Right hindlimb (tissue), 1 donor: ENCODE measurements at places on chromosomes 16 and 17.

- DNase-seq = no peak
Observed at GRCh38 chr17:4872786-4873185, 26.6 kb upstream of the C17orf107 start.

DNA sequence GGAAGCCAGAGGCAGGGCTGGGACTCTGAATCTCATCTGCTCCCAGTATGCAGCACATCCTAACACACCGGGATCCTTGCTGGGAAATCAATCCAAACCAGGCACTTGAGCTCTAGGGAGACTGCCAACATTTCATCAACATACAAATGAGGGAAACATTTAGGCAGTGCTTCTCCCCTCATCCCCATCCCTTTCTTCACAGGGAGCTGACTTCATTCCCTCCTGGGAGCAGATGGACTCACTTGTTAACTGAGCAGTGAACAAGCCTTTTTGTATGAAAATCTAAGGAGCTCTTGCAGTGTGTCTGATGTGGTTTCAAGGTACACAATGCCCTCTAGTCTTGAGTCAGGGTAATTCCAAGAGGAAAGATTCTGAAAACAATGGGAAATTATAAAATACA, 96.3 kb downstream of the TMEM114 start:
- DNase-seq = no peak

DNA sequence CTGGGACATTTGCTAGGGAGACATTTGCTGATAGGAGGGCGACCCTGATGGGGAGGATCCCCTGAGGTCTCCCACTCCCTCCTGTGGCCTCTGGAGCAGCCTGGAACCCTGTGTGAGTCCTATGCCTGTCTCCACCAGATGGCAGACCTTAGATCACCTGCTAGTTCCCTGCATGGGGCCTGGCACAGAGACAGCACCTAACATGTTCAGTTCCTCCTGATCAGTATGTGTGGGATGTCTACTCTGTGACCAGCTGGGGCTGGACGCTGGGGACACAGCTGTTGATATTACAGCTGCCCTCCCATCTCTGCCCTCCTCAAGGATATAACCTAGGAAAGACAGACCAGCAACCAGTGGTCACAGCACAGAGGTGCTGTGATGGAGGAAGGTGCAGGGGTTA, 1.1 kb upstream of the ADCY7 start:
- no peak for DNase-seq

- no peak for DNase-seq
Observed at GRCh38 chr16:86355951-86356350, 154.4 kb upstream of the FOXF1 start.

DNA sequence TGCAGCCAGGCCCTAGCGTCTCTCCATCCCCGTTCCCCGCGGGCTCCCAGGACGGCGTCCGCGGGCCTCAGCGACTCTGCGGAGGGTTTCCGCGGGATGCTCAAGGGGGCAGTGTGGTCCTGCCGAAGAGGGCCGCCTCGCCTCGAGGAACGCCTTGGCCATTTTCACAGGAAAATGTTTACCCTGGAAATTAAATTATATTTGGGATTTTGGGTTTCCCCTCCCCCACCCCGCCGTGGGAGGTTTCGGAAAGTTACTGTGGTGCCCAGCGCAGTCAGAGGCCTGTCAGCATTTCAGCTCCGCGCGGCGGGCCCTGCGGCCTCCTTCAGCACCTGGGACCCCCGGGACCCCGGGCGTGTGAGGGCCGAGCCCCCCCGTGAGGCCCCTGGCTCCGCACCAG, 94.5 kb downstream of the PCTP start:
- DNase-seq = peak; percentile 80

DNA sequence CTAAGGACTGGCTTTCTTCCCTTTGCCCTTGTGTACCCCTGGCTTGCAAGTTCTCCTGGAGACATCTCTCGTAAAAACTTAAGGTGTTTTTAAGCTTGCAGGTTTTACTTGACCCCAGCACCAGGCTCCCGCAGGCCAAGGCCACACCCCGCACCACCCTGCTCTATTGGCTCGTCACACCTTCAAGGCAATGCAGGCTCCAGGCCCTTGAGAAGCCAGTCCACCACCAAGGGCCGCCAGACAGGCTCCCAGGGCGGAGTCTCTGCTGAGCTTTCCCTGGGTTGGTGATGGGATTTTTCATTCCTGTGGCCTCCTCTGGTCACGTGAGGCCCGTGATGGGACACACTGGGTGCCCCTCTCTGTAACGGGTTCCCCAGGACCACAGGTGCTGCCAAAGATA, 9.9 kb downstream of the CSNK1D start:
- no peak for DNase-seq

GRCh38 chr16:61569028-61569427, 467.2 kb downstream of the CDH8 start:
- no peak for DNase-seq

DNA sequence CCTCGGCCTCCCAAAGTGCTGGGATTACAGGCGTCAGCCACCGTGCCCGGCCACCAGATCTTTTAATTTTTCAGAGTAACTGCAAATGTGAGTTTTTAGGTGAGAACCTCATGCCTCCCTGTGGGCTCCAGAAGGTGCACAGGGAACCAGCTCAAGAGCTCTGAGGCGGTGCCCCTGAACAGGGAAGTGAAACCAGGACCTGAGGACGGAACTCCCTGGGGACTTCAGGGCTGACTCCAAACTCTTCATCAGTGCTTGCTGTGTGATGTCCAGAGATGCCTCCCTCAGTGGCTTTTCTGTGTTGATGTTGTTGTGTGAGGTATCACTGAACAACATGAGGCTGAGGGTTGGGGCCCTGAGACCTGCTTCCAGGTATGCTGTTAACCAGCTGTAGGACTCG, 23.8 kb downstream of the SLC12A3 start:
- no peak for DNase-seq

DNA sequence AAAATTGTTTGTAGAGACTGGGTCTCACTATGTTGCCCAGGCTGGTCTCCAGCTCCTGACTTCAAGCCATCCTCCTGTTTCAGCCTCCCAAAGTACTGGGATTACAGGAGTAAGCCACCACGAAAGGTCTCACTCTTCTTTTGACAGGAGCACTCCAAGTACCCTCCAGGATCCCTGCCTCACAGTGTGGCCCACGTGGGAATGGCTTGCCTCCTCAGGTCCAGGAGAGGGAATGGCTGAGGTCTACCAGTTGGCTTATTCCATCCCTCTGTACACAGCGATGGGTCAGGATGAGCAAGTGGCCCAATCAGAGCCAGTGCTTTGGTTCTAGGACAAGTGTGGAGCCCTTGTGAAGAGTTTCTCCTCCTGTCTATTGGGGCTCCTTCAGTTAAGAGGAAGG, 73.7 kb upstream of the ZNF423 start:
- DNase-seq = no peak

DNA sequence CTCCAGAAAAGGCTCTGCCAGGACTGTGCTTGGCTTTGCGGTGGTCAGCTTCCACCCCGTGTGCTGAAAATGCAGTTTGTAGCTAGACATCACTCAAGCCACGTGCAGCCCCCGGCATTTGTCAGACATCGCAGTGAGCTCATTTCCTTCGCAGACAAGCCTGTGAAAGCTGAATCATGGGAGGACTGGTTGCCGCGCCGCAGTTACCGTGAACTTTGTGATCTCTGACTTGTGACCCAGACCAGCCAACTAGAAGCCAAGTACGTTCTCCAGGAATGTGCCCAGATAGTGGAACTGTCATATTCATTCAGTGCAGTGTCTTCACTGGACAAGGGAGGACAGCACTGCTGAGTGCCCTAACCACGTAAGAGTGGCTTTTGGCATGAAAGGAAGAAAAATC, 58.1 kb downstream of the NDE1 start:
- no peak for DNase-seq

GRCh38 chr16:62194828-62195227, 158.6 kb upstream of the CDH8 start:
- DNase-seq = no peak

GRCh38 chr16:75022567-75022966, 23.7 kb downstream of the ZNRF1 start:
- DNase-seq = no peak

GRCh38 chr17:72338847-72339790, 218.3 kb downstream of the SOX9 start:
- DNase-seq = peak; percentile 48

DNA sequence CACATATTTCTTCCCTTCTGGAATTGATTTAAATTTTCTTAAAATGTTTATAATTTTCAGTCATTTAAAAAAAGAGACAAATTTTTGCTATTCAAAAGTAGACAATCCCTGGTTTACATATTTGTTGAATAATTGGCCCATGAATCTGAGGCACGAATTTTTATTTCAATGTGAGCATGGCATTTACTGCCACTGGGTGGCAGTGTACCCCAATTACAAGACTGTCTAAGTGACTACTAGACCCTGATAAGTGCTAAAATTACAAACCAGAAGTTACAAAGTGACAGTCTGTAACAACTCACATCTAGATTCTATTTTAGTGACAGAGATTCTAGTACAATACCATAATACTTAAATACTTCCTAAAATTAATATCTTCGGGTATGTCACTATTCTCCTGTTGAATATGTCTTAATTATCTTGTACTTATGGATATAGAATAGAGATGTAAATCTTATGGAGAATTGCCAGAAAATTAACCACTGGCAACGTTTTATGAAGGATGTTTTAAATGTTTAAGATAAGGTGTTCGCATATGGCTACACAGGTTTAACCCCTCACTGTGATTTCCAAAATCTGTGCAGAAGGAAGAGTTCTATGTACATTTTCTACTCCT, 235.8 kb downstream of the MAP2K4 start:
- DNase-seq = peak; percentile 47

DNA sequence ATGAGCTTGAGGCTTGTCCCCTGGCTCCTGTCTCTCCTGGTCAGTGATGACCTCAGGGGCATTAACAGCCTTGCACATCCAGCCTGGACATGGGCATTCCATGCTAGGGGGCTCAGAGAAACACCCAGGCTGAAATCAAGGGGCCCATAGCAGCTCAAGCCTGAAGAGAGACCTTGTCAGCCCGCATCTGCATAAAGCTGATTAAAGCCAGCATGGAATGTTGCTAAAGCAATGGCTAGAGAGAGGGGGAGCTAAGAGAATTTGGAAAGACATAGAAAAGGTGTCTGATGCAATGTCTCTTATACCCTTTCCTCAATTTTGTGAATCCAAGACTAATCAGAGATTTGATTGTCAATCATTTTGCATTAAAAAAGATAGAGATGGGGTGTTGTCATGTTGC, 51.4 kb upstream of the WSCD1 start:
- no peak for DNase-seq

DNA sequence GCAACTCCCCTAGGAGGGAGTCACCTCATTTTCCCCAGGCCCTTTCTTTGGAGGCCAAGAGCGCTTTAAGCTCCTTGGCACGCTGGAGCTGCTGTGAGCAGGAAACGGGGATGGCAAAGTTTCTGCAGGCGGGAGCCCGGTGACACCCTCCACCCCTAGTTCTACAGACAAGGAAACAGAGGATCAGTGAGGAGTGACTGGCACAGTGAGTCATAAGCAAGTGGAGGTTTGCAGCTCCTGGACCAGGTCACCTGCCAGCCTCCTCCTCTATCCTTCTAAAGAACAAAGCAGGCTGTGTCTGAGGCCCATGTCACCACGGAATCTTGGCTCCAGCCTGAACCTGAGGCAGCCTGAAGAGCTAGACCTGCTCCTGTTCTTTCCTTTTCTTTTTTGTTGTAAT, 141.9 kb downstream of the TMEM132E start:
- DNase-seq = no peak
